Activated gamma-delta T cell treated with anti-CD3 and anti-CD28 coated beads, Interleukin-2, amount 50 U/mL, for 16 hours (primary cell): ENCODE measurements at places on chromosomes 12 and 14.

GRCh38 chr14:34075042-34075744 is 124.3 kb upstream of the EGLN3 start:
- DNase-seq = no peak

- no peak for DNase-seq
These were observed 54.8 kb upstream of the FLRT2 start for GRCh38 chr14:85475113-85475512.

DNA sequence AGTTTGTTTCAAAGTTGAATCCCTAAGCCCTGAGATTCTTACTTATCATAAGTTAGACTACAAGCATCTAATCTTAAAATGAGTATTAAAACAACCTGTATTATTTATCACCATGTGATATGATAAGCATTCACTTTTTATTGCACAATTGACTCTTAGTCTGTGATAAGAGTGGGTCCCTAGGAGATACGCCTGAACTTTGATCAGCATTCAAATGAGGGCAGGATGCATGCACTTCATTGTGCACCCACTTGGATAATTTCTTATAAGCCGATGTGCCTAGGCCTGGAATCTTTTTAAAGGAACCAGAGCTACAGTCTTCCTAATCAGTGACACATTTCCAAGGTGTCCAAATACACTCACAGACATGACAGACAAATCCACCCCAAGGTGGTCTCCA is 31.4 kb upstream of the SPTLC2 start:
- no peak for DNase-seq

GRCh38 chr14:90674043-90674670 is 142.1 kb downstream of the TTC7B start:
- no peak for DNase-seq

GRCh38 chr14:90091393-90091792 is 29.6 kb downstream of the KCNK13 start:
- DNase-seq = no peak
